ENCODE measurements at places on chromosomes 3 and 15. TPM values are rescaled to one million over a fixed set of nuclear protein-coding genes. Genes with fewer than 3 reads are reported as not detected.

CLEC3B gene
- polyA plus RNA-seq, result 210 TPM

PLD1 gene
- polyA plus RNA-seq, result 14.9 TPM

A4GNT gene
- 0.22 TPM for polyA plus RNA-seq

SEC61A1 gene
- 107 TPM for polyA plus RNA-seq

CLCN2 gene
- polyA plus RNA-seq, result 3.2 TPM

PLA2G4E gene
- polyA plus RNA-seq, result 0.50 TPM

- peak; percentile 60 for DNase-seq
Measured at GRCh38 chr3:43153216-43154083, 47.6 kb upstream of the POMGNT2 start.

- no peak for DNase-seq
Measured at GRCh38 chr3:130894130-130894985, 474 bp downstream of the ATP2C1 start.

DNA sequence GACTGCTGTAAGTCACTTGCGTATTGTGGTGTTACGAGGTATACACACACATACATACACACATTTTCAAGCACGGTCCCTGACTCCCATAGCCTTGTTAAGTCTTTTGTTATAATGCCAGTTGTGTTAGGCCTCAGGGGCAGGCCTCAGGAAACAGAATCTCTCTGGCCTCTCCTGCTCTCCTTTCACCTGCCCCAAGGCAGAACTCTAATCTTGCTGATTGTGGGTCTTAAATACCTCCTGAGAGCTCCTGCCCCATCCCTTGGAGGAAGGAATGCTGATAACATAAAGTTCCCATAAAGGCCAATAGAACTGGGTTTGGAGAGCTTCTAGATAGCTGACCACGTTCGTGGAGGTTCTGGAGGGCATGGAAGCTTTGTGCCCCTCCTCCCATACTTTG is 3.9 kb upstream of the NIT2 start:
- DNase-seq, result no peak

- DNase-seq, result no peak
Measured at GRCh38 chr3:156664831-156665178, 9.6 kb upstream of the TIPARP start.

DNA sequence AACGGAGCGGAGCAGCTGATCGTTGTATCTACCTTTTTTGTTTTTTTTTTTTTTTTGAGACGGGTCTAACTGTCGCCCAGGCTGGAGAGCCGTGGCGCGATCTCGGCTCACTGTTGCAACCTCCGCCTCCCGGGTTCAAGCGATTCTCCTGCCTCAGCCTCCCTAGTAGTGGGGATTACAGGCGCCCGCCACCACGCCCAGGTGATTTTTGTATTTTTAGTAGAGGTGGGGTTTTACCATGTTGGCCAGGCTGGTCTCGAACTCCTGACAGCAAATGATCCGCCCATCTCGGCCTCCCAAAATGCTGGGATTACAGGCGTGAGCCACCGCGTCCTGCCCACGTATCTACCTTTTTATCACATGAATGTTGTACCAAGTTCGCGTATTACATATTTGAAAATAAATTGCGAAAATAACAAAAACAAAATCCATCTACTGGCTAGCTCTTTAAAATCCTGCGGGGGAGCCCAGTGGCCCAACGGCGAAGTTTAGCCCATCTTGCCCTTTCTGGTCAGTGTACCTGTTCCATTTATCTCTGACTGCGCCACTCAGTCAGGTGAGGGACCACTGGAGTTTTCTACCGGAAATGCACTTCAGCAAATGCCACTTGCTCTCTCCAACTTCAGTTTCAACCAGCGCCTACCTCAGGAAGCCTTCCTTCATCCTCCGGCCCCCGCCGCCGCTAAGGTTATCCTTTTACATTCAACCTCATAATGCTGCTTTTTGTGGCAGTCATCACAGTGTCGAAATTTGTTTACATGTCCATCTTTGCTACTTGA is 1.2 kb upstream of the EIF3J start:
- DNase-seq, result no peak

GRCh38 chr15:38627689-38628277 is 63.2 kb upstream of the RASGRP1 start:
- no peak for DNase-seq

GRCh38 chr3:140078343-140078742 is 143.4 kb downstream of the CLSTN2 start:
- DNase-seq, result no peak

GRCh38 chr15:41056810-41057209 is 59.3 kb downstream of the INO80 start:
- no peak for DNase-seq

DNA sequence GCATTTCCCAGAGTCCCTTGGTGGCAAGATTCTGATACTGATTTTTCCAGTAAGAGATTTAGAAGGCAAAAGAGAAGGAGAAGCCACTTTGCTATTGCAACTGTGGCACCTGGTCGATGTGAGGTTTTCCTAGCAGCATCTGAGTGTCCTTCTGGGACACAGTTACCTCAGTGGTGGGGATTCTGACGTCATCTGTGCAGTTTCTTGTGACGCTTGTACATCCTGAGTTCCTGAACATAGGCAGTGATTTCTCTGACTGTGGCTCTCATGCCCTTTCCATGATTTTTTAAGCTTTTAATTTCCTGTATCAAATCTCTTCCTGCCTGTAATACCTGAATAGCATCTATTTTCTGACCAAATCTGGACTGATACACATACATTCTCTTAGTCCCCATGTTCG is 8.9 kb downstream of the USP13 start:
- DNase-seq, result no peak

DNA sequence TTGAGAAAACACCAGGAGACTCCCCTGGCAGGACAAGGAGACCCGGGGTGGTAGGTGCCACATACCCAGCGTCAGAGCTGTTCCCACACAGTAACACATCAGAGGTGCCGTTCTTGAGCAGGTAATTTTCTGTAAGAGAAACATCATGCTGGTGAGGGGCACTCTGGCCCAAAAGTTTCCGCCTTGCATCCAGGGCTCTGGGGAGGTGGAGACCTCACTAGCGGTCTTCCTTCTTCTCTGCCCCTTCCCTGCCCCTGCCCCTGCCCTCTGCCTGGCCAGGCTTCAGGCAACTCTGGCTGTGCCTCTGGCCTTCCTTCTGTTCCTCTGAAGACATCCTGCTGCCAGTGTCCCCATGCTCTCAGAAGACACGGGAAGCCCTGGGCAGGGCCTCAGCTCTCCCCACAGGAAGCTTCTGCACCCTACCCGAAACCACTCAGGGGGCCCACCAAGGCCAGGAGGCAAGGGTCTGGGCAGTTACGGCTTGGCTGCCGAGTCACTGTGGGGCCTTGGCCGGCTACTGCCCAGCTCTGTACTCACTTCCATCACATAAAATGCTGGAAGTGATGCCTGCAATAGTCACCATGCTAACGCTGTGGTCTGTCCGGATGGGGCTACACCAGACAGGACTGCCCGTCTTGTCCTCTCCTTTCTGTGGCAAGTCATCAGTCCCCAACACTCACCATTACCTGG is 41.3 kb downstream of the SCN5A start:
- no peak for DNase-seq

GRCh38 chr15:95594496-95594895 is 736.0 kb upstream of the NR2F2 start:
- DNase-seq, result no peak

- peak; percentile 32 for DNase-seq
Measured at GRCh38 chr3:196311-197148, at the start of gene CHL1. CHL1 (plus strand) TSS chr3:196763; CDS start chr3:319777, 123,014 bp downstream.

DNA sequence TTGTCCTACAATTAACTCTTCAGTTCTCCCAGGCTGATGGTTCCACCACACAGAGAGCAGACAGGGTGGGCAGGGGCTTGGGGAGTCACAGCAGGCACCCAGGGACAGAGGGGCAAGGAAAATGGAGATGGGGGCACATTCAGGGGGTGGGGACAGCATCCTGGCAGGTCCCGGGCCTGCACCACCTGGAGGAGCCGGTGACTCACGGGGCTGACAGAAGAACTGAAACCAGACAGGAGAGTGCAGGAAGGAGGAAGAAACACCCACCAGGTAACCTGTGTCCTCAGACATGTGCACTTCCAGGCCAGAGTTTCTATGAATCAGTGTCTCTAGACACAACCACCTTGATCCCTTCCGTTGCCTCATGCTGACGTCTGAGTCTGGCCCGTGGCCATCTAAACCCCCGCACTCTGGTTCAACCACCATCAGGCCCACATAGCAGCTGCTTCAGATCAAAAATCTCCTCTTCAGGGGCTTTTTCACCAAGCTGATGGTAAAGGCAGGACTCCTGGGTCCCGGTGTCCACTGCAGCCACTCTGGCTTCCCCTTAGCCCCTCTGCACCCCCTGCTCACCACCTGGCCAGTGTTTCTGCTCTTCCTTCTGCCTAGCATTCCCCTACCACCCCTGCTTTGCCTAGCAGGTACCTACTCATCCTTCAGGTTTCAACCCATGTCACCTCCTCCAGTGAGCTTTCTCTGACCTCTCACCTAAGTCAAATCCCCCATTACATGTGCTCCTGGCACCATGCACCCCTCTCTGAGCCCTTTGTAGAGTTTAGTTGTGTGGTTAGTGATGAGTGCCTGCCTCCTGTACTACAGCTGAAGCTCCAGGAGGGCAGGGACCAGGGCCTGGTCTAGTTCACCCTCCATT is 16.5 kb upstream of the CYP11A1 start:
- DNase-seq, result no peak

DNA sequence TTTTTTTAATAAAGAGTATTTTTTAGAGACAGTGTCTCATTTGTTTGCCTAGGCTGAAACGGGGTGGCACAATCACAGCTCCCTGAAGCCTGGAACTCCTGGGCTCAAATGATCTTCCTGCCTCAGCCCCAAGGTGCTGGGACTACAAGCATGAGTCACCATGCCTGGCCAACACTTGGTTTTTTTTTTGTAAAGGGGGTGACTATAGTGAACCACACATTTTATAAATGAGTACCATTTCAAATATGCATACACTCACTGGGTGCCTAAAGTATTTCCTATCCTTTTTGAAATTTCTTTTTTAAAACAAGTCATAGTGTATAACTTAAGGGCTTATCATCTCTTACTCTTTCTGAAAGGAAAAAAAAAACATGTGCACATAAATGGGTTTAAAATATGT is 325.2 kb upstream of the MEIS2 start:
- peak; percentile 65 for DNase-seq

DNA sequence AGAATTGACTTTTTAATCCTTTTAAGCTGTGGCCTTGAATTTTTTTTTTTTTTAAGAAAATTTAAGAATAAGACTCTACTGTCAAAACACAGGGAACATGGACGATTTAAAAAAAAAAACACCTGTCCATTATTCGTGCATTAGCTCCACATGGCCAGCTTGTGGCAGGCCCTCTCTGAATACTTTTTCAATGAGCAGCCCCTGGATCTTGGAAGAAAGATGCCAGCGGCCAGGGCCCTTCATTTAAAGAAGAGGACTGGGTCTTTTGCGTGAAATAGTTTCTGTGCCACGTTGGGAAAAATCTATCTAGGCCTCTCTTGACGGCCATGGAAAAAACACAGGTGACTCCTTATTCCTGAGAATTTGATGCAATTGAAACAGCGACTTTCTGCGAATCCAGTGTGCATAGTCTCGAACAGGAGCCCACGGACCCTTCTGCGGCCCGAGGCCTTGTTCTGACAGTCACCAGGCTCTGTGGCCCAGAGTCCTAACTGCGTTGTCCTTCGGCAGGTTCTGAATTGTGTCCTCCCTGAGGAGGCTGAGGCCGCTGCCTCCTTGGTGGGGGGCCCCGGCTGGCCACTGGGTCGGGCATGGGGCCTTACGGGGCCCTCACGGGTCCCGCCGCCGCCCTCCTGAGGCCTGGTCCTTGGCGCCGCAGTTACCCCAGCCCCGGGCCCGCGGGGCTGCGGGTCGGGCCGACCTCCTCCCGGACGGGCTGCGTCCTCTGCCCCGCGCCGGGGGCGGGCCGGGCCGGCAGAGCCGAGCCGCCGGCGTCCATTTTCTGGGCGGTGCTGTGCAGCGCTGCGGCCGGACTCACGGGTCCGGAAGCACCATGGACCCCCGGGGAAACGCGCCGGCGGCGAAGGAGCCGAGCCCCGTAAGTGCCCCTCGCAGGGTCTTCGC is 33.5 kb downstream of the ZBTB38 start:
- peak; percentile 87 for DNase-seq

DNA sequence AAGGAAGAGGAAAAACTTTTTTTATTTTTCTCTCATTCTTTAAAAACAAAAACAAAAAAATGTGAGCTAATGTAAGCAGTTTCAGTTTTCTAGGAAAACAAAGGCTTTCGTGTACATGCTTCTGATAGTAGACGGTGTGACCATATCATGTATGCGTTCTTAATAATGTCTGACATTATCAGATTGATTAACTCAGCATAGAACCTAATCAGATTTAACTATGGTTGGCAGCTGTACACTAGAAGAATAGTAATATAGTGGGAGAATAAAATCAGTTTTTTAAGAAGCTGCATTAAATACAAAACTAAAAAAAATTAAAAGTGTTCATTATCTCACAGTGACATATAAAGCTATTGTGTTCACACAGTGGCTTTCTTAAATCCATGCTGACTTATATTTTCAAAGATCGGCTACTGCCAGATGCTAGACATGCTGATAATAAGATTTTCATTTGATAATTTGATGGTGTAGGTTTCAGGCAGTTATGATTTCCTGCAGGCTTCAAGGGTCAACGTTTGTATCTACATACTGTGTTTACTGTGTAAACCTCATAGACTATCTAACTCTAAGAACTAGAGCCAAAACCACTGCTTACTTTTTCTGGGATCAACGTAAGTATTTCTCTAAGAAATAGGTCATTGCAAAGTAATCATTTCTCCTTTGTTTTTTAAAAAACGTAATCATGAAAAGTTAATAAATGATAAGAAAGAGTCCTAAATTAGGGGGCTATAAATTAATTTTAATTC is 74.0 kb downstream of the UBE2E2 start:
- no peak for DNase-seq

DNA sequence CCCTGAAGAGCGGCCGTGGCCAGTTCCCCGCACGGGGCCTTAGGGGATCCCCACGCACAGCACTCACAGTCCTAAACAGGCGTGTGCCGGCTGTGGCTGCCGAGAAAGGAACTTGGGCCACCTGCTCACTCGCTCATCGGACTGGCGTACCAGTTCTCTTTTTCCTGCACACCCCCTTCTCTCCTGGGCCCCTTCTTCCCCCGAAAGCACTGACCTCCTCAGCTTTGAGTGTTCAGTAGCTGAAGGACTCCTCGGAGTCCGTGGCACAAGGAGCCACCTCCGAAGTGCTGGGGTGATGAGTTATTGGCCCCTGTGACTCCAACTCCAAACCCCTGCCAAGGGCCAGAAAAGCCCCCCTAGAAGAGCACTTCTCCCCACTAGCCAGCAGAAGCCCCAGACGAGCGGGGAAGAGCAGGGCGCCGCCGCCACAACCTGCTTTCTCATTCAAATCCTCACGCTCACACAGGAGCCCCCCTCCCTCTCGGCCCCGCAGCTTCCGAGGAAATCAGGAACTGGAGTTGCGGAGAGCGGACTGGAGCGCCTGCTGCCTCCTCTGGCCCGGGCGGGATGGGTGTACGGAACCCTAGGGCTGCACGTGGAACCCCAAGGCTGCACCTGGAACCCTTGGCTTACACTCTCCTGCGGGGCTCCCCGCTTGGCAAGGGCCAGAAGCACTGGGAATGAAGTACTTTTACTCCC is at the start of gene PLCH1:
Gene PLCH1, minus strand, starts transcription at position 446 of the 699 bp plus-strand sequence. CDS start 40,847 bp downstream, outside the sequence.
- peak; percentile 51 for DNase-seq
